ENCODE measurements at places on chromosomes 1 and 21. TPM values are rescaled to one million over a fixed set of nuclear protein-coding genes. Genes with fewer than 3 reads are reported as not detected.

GRCh38 chr21:35478161-35479064 lies 429.3 kb upstream of the RUNX1 start:
- no peak for DNase-seq

The NHLH1 gene
- total RNA-seq, result 1,198 TPM

The CELA2A gene
- not detected for total RNA-seq

The FAM72C gene
- total RNA-seq, result 0.22 TPM

GRCh38 chr1:24392982-24393650 lies 20.5 kb downstream of the STPG1 start:
- DNase-seq, result no peak

- DNase-seq, result no peak
These were observed 200.0 kb downstream of the GABPA start for GRCh38 chr21:25934771-25935224.

DNA sequence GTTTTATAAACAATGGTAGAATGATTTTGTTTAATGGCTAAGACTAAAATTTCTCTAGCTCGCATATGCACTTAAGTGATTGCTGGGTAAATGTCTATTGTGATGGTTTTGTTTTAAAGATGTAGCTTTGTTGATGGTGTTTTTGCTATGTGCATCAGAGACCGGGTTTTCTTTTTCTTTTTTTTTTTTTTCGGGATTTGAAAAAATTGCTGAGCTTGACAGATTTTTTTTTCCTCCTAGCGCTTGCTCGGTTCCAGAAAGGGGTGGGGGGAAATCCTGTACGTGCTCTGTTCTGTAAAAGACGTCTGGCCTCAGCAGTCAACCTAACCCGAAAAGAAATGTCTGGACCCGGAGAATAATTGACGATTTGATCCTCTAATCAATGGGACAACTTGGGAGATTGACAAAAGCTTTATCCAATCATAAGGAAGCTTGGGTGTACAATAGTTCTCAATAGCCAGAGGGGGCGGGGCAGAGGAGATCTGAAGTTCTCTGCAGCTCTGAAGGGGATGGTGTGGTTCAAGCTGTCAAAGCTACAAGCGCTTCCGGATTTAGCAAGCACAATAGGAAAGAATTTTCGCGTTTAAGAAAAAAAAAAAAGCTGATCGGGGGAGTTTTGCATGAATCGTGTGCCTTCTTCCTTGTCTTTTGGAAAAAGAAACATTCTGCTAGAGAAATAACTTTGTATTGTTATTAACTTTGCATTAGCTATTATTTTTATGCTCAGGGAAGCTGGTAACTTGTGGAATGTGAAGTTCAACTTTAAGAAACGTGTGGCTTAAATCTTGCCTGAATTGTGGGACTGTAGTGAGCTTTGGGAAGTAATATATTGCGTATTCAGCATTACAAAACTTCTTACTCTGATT lies 4.5 kb upstream of the NFIA start:
- peak; percentile 82 for DNase-seq

- DNase-seq, result no peak
These were observed 41.2 kb downstream of the GNG12 start for GRCh38 chr1:67792103-67792502.

DNA sequence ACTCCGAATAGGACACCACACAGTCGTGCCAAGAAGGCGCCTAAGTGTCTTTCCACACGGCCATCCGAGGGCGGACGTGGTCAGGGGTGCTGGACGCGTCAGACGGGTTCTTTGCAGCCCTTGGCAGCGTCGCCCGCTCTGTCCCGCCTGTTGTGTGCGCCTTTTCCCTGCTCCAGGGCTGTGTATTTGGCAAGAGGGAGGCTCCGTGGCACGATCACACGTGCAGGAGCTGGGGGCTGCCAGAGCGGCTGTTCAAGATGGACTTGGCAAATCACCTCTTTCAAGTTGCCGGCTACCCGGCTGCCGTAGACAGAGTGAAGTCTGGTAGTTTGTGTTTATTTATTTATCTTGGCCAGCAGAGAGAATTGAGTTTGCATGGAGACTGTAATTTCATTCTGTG lies 31.9 kb downstream of the PRKCZ start:
- DNase-seq, result no peak

- DNase-seq, result no peak
These were observed 421.2 kb upstream of the ZRANB2 start for GRCh38 chr1:71502006-71502405.

The KIAA1614 gene
- 4.1 TPM for total RNA-seq

DNA sequence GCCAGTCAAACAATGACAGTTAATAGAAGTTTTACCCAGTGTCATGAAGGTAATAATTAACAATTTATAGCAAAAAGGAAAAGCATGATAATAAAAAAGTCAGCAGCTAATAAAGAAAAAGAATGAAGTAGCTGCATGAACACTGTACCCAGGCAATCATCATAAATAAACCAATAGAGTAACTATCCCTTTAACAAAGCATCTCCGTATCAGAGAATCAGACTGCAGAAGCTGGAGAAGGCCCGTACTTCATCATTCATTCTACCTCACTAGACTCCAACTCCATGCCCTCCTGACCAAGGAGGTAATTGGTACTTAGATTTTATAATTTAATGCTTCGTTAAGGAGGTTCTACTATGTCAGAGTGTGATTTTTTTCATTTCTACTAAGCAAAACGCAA lies 140.5 kb downstream of the NEGR1 start:
- no peak for DNase-seq

DNA sequence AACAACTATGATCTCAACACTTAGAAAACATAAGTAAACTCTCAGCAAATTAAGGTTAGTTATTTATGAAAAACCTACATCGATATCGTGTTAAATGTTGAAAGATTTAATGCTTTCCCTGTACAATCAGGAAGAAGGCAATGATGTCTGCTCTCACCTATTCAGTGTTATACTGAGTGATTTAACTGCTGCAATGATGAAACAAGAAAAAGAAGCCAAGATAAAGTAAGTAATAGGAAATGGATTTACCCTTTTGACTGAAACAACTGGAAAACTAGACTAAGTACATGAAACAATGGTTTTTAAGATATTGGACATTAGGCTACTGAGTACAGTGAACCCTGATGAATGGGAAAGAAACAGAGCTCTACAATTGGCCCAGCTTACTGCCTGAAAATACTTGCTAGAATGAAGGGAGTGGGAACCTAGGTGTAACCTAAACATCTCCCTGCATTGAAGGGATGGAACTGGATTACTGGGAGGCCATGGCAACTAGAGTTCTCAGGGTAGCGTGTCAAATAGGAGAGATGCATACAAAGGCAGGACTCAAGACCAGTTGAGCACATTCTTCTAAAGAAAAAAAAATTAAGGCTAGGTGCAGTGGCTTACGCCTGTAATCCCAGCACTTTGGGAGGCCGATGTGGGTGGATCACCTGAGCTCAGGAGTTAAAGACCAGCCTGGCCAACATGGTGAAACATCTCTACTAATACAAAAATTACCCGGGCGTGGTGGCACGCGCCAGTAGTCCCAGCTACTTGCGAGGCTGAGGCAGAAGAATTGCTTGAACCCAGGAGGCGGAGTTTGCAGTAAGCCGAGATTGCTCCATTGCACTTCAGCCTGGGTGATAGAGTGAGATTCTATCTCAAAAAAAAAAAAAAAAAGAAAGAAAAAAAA lies 37.3 kb downstream of the SNRPE start:
- no peak for DNase-seq

DNA sequence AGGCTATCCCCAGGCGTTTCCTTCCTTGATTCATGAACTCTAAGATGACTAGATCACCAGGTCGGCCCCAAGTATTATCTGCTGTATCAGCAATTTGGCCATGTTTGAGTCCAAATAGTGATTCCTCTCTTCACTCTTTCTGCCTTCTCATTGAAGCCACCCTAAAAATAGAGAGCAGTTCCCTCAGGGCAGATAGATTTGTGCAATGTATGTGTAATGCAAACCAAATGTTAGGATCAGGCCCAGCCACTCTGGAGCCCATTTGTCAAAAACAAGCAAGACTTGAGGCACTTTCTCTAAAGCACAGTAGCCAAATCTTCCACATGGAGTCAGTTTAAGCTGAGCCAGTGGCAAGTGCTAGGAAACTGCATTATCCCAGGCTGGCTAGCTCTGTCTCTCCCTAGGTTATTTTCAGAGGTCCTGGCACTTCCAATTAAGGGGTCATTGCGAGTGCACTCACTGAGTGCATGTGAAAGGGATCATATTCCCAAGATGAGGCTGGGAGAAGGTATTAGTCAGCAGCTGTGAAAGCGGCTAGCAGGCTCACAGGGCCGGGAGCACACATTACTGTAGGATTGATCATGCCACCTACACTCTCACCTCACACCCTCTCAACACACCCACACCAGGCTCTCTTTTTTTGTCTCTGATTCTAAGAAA lies 97.9 kb upstream of the RAB3GAP2 start:
- peak; percentile 37 for DNase-seq

DNA sequence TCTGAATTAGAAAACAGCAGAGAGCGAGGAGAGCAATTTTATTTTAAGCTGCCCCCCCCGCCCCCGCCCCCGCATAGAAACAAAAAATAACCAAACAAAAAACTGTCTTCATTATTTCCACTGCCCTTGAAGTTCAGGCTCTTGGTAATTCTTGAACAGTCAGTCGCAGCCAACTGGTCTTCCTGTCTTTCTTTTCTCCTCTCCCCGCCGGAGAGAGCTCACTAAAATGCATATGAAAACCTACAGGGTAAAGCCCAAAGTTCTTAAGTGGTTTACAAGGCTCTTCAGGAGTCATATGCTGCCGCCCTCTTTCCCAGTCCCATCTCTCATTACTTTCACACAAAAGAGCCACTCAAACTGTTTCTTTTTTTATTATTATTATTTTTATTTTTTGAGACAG lies 1.1 kb upstream of the ANKRD35 start:
- DNase-seq, result no peak

The TMOD4 gene
- 0.76 TPM for total RNA-seq

DNA sequence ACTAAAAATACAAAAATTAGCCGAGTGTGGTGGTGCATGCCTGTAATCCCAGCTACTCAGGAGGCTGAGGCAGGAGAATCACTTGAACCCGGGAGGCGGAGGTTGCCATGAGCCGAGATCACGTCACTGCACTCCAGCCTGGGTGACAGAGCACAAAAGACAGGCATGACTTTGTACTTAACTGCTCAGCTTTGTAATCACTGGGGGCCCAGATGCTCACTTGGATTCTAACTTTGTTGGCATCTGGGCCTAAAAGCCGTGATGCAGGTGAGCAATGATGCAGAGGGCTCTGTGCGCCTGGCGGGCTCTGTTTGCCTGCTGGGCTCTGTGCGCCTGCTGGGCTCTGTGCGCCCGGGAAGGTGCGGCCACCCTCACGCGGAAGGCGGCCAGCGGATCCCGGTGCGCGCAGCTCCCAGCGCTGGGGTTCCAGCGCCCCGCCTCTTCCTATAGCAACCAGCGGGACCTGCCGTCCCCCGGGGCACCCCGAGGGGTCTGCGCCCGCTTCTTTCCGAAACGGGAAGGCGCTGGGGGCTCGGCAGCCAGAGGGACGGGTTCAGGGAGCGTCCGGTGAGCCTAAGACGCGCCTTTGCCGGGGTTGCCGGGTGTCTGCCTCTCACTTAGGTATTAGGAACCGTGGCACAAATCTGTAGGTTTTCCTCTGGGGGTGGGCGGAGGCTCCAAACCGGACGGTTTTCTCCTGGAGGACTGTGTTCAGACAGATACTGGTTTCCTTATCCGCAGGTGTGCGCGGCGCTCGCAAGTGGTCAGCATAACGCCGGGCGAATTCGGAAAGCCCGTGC lies 31.7 kb downstream of the PRMT2 start:
- peak; percentile 46 for DNase-seq

The CLCA1 gene
- total RNA-seq, result not detected

The NBL1 gene
- total RNA-seq, result 14.4 TPM

Measured in glutamatergic neuron (in vitro differentiated cells).